Effector memory CD8-positive, alpha-beta T cell (primary cell): ENCODE measurements at places on chromosomes 6 and 20.

DNA sequence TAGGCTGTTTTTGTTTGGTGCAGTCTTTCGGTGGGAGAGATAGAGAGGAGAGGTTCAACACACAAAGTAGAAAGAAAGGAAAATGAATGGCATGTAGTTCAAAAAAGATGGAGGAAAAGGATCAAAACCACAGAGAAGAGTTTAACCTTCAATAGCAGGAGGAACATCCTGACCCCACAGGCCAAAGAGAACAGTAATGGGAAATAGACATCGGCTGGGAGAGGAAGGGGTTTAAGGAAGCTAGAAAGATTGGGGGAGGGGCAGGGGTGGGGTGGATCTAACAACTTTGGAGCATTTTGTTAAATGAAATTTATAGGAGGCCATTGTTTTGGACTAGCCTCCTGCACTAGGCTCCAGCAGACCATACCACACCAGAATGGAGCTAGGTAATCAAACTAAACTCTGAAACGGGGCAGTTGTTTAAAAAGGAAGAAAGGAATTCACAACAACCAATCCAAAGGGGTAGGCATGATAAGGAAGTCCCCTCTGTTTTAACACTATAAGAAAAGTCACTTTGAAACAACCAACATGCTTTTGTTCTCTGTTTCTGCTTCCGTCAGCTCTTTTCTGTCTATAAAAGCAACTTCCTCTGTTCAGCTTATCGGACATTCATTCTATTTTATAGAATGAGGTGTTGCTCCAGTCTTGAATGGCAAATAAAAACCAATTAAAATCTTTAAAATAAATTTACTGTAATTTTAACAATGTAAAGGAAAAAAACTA lies 82.6 kb downstream of the EPB41L2 start:
- H3K4me3 ChIP-seq: no peak overlapping the region
- H3K27ac ChIP-seq: no peak overlapping the region
- no peaks in the 10 kb centered on the region for H3K4me1 ChIP-seq
- no peaks in the 10 kb centered on the region for H3K36me3 ChIP-seq
- no peak for DNase-seq

GRCh38 chr6:28558629-28559028 lies 32.9 kb downstream of the GPX5 start:
- no peak overlapping the region for H3K27ac ChIP-seq
- no peak for DNase-seq
- H3K36me3 ChIP-seq: peaks cover 3% of the 10 kb centered on the region
- peaks cover 45% of the 10 kb centered on the region for H3K27me3 ChIP-seq
- no peak overlapping the region for H3K4me3 ChIP-seq
- H3K4me1 ChIP-seq: no peaks in the 10 kb centered on the region

GRCh38 chr20:34090645-34091044 lies 21.4 kb downstream of the EIF2S2 start:
- H3K27ac ChIP-seq: peak overlapping the region; percentile 71
- H3K4me1 ChIP-seq: peaks cover 2% of the 10 kb centered on the region
- H3K27me3 ChIP-seq: no peaks in the 10 kb centered on the region

DNA sequence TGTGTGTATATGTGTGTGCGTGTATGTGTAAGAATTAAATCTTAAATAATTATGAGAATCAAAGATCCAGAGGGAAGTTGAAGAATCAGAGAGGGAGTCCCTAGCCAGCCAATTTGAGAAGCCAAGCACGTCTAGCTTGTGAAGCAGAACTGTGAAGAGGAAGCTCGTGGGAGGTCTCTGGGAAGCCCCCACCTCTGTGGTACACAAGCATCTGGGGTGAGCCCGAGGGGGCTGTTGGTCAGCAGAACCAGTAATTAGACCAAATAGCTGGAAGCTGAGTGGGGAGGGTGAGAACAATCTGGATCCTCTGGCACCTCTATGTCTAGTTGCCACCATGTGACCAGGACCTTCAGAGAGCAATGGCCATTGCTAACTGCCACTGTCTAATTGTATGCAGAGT lies 310.0 kb upstream of the PRND start:
- no peaks in the 10 kb centered on the region for H3K36me3 ChIP-seq
- H3K27me3 ChIP-seq: peaks cover 51% of the 10 kb centered on the region
- no peak overlapping the region for H3K4me3 ChIP-seq
- no peak for DNase-seq
- H3K4me1 ChIP-seq: no peaks in the 10 kb centered on the region

- no peak overlapping the region for H3K27ac ChIP-seq
- H3K4me1 ChIP-seq: no peaks in the 10 kb centered on the region
- no peak overlapping the region for H3K4me3 ChIP-seq
- DNase-seq: no peak
- H3K36me3 ChIP-seq: no peaks in the 10 kb centered on the region
- no peaks in the 10 kb centered on the region for H3K27me3 ChIP-seq
These were observed 39.7 kb upstream of the PTCHD4 start for GRCh38 chr6:48150701-48151100.

- no peak overlapping the region for H3K27ac ChIP-seq
- no peaks in the 10 kb centered on the region for H3K27me3 ChIP-seq
- H3K4me3 ChIP-seq: no peak overlapping the region
- H3K4me1 ChIP-seq: no peaks in the 10 kb centered on the region
These were observed 50.7 kb upstream of the TOX2 start for GRCh38 chr20:43863821-43864544.

GRCh38 chr6:139161169-139161568 lies 26.3 kb downstream of the HECA start:
- peak overlapping the region; percentile 77 for H3K4me3 ChIP-seq
- H3K27me3 ChIP-seq: no peaks in the 10 kb centered on the region
- peak overlapping the region; percentile 86 for H3K27ac ChIP-seq
- DNase-seq: peak; percentile 64

- no peak overlapping the region for H3K27ac ChIP-seq
- no peaks in the 10 kb centered on the region for H3K4me1 ChIP-seq
- no peak overlapping the region for H3K4me3 ChIP-seq
These were observed 108.6 kb upstream of the VGLL2 start for GRCh38 chr6:117156741-117157140.

- no peaks in the 10 kb centered on the region for H3K36me3 ChIP-seq
- H3K27me3 ChIP-seq: no peaks in the 10 kb centered on the region
- no peak overlapping the region for H3K27ac ChIP-seq
- H3K4me3 ChIP-seq: no peak overlapping the region
- DNase-seq: no peak
These were observed 108.9 kb upstream of the AHI1 start for GRCh38 chr6:135606392-135606791.

DNA sequence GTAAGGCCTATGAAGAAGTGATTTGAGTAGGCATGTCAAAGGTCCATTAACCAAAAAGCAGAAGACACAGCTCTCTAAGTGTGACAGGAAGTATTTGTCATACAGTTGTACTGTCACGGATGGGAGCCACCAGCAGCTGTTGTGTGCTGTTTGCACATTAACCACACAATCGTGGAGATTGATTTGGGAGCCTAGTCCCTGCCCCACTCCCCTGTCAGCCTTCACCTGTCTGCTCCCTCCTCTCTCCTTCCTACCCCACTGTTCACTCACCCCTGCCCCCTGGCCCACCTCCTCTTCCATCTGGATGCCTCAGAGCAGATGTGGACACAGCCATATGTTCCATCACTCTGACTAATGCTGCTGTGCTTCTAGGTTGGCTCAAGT lies 124.7 kb upstream of the SPACA1 start:
- H3K27ac ChIP-seq: peak overlapping the region; percentile 17
- H3K27me3 ChIP-seq: peaks cover 18% of the 10 kb centered on the region
- no peak for DNase-seq
- H3K4me3 ChIP-seq: no peak overlapping the region
- no peaks in the 10 kb centered on the region for H3K36me3 ChIP-seq

DNA sequence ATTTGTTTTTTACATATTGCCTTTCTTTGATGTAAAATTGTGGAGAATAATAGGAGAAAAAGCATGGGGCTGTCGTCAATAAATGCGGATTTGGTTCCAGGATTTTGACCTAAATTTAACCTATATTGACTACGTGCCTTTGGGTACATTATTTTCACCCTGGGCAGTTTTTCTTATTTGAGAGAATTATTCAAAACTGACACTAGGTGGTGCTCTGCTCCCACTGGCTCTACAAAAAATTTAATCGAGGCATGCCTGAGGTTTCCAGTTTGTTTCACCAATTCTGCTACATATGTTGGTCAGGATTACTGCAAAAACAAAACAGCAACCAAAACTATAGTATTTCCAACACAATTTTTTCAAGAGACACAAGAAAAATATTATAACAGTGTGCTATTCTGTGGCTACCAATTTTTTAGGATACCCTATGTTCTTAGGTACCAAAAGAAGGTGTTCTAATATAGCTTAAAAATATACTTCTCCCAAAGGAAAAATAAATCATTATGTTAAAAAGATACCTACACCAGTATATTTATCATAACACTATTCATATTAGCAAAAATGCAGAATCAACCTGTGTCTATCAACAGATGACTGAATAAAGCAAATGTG lies 48.6 kb upstream of the FABP7 start:
- H3K27me3 ChIP-seq: peaks cover 5% of the 10 kb centered on the region
- no peak for DNase-seq
- H3K27ac ChIP-seq: no peak overlapping the region
- no peaks in the 10 kb centered on the region for H3K36me3 ChIP-seq
- H3K4me3 ChIP-seq: no peak overlapping the region

GRCh38 chr6:44178424-44179071 lies 19.9 kb downstream of the CAPN11 start:
- H3K27me3 ChIP-seq: no peaks in the 10 kb centered on the region
- DNase-seq: no peak
- H3K36me3 ChIP-seq: no peaks in the 10 kb centered on the region
- no peak overlapping the region for H3K27ac ChIP-seq
- peaks cover 14% of the 10 kb centered on the region for H3K4me1 ChIP-seq
- H3K4me3 ChIP-seq: no peak overlapping the region

DNA sequence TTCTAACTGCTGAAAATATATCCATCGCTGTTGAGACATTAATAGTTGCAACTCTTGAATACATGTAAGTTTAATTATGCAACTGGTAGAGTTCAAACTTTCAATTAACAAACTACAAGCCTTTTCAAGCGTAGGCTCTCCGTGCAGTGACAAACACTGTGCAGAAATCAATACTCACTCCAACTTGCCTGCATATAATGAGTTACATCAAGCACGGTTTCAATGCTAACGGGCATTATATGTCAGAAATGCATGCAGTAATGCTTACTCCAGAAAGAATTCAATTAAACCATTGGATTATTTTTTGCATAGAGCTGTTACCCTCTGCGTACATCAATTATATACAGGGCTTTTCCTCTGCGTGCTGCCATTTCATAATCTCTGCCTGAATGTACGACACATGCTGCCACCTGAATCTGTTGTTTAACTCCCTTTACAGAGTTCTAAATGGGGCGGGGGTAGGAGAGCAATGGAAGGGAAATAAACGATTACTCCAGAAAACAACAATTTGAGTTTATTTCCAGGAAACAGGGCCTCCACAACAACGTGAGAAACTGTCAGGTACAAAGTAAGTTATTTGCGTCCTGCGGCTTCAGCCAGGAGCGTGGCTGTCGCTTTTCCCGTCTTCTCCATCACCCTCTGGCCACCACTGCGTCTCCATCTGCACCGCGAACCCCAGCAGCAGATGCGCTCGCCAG lies 1.8 kb downstream of the PTPRK start:
- no peak overlapping the region for H3K27ac ChIP-seq
- peaks cover 92% of the 10 kb centered on the region for H3K27me3 ChIP-seq
- H3K4me3 ChIP-seq: peak overlapping the region; percentile 92
- no peak for DNase-seq
- H3K36me3 ChIP-seq: no peaks in the 10 kb centered on the region

DNA sequence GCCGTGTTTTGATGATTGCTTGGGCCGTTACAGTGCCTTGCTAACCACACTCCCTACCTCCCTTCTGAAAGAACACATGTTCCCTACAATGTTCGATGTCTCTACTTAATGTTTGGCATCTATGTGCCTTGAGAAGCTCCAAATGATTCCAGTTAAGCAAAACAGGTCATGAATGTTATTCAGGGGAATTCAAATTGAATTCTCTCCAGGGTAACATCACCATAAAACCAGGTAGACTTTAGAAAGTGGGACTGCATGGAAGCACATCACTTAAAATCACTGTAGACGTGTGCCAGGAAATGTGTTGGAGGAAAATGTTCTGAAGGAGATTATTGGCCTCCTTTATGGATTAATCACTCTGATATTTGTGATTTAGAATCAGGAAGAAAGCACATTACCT lies 128.1 kb downstream of the ADAT2 start:
- no peaks in the 10 kb centered on the region for H3K36me3 ChIP-seq
- H3K4me3 ChIP-seq: no peak overlapping the region
- no peaks in the 10 kb centered on the region for H3K4me1 ChIP-seq
- no peaks in the 10 kb centered on the region for H3K27me3 ChIP-seq

DNA sequence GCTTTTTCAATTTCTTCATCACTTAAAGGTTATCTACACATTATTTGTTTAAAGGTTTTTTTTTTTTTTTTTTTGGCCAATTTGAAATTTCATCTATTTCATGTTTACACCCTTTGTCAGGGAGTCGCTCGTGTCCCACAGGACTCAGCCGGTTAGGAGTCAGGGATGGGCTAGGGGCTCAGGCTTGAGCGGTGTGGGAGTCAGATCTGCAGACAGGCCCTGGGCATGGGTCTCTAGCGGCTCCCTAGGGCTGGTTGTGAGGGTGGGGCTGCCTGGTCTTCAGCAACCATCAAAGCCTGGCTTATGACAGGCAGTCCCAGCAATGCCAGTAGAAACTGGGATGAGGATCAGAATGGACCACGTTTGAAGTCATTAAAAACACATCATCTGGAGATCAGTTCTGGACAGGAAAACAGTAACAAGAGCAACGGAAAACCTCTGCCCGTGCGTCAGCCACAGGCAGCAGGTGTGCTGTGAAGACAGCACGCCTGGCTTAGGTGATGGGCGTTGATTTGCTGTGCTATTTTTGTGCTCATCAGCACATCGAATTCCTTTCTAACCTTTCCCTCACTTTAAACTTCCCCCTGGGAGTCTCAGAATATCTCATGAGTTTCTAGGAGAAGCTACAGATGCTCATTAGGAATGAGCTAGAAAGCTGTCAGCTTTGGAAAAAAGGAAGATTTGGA lies 91.3 kb upstream of the MPC1 start:
- no peak for DNase-seq
- H3K36me3 ChIP-seq: no peaks in the 10 kb centered on the region
- H3K27ac ChIP-seq: peak overlapping the region; percentile 35
- peaks cover 23% of the 10 kb centered on the region for H3K27me3 ChIP-seq
- peaks cover 14% of the 10 kb centered on the region for H3K4me1 ChIP-seq

DNA sequence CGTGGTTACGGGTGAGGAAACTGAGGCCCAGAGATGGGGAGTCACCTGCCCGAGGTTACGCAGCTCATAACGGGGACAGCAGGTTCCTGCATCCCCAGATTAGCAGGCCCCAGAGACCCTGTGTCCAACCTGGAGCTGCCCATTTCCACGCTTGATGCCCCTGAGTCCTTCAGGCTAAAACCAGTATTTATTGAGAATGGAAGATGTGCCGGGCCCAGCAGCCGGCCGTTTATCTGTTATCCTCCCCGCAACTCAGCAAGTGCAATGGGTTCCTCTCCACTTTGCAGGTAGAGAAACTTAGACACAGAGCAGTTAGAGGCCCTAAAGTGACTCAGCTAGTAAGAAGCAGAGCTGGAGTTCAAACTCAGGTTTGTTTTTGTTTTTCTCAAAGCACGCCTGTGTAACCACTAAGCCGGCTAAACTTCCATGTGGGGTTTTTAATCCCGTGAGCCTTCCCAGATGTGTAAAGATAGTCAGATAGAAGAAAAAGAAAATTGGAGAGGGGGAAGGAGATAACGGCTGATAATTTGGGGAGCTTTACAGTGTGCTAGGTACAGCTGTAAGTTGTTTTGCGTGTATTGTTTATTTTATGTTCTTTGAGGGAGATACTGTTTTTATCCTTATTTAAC lies 775 bp downstream of the PFDN4 start:
- H3K27ac ChIP-seq: peak overlapping the region; percentile 100
- peaks cover 19% of the 10 kb centered on the region for H3K4me1 ChIP-seq
- peaks cover 2% of the 10 kb centered on the region for H3K36me3 ChIP-seq
- peaks cover 6% of the 10 kb centered on the region for H3K27me3 ChIP-seq
- H3K4me3 ChIP-seq: peak overlapping the region; percentile 91
